ENCODE measurements at places on chromosomes 13 and 19.

DNA sequence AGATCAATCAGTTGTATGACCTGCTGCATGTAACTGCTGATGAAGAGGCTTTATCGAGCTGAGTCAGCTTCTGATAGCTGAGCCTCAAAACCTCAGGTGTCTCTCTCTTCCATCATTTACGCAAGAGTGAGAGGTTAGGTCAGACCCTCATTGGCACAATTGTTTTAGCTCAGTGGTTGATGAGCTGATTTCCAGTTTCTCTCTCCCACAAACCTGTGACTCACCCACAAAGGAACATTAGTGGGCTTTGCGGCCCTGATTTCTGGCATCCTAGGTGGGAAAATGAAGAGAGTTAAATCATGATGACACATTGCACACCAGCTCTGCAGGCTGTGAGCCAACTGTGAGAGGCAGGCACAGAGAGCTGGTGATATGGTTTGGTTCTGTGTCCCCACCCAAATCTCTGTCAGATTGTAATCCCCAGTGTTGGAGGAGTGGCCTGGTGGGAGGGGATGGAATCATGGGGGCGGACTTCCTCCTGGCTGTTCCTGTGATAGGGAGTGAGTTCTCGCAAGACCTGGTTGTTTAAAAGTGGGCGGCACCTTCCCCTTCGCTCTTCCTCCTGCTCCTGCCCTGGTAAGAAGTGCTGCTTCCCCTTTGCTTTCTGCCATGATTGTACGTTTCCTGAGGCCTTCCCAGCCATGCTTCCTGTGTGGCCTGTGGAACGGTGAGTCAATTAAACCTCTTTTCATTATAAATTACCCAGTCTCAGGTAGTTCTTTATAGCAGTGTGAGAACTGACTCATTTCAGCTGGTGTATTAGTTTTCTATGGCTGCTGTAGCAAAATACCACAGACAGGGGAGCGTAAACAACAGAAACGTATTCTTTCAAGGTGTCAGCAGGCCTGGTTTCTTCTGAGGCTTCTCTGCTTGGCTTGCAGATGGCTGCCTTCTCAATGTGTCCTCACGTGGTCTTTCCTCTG, 33.5 kb upstream of the TMTC4 start:
- no peak for DNase-seq

- no peak for DNase-seq
Measured at GRCh38 chr19:3057275-3057714, 5.0 kb downstream of the TLE5 start.

DNA sequence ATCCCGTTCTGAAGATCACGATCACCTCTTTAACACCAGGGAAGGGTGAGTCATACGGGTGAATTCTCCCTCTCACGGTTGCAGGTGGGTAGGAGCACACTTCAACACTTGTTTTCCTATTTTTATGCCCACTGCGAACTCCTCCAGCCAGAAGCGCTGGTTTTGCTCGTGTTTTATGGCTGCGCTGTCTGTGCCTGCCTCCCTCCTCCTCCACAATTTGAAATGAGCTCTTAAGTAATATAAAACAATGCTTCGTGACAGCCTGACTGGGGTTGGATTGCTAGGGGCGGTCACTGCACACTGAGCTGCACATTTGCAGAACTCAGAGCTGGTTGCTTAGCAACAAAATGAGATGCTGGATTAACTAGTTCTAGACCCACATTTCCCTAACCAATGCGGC, 12.9 kb downstream of the CCDC70 start:
- DNase-seq, result no peak

- DNase-seq, result no peak
Measured at GRCh38 chr19:48060381-48060780, 16.5 kb upstream of the CABP5 start.

DNA sequence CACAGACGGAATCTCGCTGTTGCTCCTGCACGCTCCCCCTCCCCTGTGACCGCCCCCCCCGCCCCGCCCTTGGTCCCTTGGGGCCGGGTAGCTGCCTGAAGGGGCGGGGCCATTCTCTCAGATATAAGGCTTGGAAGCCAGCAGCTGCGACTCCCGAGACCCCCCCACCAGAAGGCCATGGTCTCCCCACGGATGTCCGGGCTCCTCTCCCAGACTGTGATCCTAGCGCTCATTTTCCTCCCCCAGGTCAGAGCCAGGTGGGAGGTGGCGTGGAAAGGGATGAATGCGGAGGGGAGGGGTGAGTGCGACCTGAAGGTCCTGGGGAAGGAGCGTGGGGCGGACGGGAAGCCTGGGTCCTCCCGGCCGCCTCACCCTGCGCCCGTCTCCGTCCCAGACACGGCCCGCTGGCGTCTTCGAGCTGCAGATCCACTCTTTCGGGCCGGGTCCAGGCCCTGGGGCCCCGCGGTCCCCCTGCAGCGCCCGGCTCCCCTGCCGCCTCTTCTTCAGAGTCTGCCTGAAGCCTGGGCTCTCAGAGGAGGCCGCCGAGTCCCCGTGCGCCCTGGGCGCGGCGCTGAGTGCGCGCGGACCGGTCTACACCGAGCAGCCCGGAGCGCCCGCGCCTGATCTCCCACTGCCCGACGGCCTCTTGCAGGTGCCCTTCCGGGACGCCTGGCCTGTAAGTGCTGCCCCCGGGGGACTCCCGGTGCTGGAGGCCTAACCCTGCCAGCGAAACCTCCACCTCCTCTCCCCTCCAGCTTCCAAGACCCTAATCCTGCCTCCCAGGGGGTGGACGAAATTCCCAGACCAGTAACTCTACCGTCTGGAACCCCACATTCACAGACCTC, at the start of gene DLL3:
Gene DLL3 (plus strand): TSS at position 150 of the 845 bp plus-strand sequence. CDS start 28 bp downstream, at position 178.
- no peak for DNase-seq

DNA sequence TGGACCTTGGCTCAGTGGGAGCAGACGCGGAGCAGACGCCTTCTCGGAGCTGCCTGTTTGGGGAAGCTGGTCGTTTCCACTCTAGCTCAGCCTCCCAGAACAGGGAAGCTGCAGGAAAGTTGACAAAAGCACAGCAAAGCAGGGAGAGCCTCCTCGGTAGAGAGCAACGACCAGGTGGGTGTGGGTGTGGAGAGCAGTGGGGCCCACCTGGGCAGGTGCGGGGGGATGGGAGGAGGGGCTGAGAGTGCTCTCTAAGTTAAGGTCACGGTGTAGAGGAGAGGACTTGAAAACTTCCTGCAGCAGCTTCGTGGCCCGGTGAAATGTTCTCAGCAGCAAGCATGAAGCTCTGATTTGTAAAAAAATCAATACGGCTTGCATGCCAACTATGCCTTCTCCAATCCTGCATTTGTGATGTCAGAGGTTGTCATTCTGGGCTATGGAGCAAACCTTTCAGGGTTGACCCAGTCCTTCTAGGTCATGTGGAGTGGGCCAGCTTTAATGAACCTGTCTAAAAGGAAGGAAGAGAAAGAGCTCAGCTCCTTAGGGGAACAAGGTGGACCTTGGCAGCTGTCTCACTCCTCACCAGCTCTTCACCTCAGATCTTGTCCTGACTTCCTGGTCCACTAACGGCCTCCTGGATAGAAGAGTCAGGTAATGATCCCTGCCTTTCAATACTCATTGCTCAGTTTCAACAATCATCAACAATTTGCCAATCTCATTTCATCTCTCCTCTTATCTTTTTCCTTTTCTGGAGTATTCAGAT, 85.8 kb upstream of the UBL3 start:
- no peak for DNase-seq

DNA sequence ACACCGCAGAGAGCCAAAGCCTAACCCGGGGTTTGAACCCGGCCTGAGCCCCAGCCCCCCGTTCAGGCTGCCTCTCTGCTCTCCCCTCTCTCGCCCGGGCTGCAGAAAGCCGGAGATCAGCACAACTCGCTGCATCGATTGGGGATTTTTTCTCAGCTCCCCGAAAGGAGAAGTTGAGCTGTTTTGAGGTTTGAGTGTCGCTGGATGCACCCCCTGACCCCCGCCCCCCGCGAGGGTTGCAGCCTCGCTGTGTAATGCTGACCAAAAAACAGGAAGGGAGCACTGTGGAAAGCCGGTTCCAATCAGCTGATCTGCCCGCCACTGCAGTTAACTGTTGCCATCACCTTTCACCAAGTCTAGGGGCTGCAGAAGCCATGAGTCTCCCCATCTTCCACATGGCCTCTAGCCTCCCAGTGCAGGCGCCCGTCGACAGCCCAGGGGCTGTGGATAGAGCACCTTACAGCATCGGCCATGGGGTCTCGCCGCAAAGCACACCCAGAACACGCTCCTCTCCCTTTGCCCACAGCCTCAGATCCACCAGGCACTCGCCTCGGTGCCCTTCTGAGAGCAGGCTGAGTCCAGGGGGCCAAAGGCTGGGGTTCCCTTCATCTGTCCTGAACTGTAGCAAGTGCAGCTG, 34.5 kb downstream of the MYO9B start:
- no peak for DNase-seq

DNA sequence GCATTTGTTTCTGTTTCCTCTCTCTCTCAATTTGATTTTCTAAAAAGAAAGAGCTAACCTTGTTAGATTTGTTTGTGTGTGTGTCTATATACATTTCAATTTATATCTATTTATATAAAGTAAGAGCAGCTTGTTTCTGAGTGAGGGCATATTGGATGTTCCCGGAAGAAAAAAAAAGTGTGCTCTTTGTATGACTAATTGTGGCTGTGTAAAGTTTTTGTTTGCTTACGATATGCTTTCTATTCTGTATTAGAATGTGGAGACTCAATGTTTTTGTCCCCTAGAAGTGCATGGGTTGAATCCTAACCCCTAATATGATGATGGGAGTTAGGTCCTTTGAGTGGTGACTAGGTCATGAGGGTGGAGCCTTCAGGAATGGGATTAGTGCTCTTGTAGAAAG, 66.6 kb upstream of the C1QTNF9B start:
- peak; percentile 35 for DNase-seq

Data from HCEC 1CT (cell line).